Activated naive CD4-positive, alpha-beta T cell treated with anti-CD3 and anti-CD28 coated beads for 36 hours (primary cell): ENCODE measurements at places on chromosomes 3 and 15.

DNA sequence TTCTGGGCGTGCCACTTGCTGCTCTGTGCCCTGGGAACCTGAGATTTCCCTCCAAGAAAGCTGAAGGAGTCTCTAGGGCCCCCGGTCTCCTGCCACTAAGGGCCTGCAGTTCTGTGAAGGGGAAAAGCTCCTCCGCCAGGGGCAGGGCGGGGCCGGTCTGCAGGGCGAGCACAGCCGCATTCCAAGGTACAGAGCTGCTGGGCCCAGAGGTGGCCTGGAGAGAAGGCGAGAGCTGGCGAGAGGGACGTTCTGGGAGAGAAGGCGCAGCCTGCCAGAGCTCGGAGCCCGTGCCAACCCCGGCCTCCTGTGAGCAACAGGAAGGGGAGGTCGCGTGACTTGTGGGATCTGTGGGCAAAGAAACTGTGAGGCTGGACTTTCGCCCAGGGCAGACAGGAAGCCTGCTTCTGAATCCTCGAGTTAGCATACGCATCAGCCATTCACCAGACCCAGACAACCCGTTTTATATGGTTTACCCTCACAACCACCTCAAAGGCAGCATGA, 500.4 kb downstream of the SHQ1 start:
- H3K4me3 ChIP-seq, result no peak overlapping the region
- H3K27ac ChIP-seq, result no peak overlapping the region
- DNase-seq, result peak; percentile 72
- H3K4me1 ChIP-seq, result peaks cover 55% of the 10 kb centered on the region
- H3K27me3 ChIP-seq, result no peaks in the 10 kb centered on the region

DNA sequence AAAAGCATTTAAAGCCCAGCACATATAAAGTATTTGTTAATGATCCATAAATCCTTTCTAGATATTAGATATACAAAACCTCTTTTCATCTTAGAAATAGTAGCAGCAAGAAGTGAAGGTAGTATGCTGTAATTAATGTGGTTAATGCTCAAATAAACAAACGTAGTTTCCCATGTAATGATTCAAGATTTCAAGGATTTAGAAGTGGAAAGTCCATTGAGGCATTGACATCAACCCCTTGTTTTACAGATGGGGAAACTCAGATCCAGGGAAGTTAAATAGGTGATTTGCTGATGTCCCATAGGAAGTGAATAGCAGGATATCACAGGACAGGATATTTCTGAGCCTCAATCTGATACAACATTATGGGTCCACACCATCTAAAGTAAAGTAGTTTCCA, 47.2 kb downstream of the TSC22D2 start:
- no peaks in the 10 kb centered on the region for H3K27me3 ChIP-seq
- H3K4me3 ChIP-seq, result no peak overlapping the region
- peaks cover 16% of the 10 kb centered on the region for H3K36me3 ChIP-seq
- peaks cover 4% of the 10 kb centered on the region for H3K4me1 ChIP-seq

DNA sequence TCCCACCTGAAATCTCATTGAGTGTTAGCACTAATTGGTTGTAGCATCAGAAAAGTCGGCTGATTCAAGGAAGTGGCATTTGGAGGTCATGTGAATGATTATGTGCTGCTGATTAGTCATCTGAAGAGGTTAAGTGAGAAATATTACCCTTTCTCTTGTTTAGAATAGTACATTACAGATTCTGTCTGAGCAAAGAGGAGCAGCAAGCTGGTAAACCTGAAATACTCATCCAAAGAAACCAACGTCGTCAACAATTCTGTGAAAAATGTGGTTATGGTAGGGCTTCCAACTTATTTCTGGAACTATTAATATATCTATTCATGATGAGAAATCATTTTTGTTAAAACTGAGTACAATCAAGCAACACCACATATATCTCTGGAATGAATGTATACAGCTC, 1024.9 kb downstream of the TUSC7 start:
- no peak overlapping the region for H3K27ac ChIP-seq
- no peaks in the 10 kb centered on the region for H3K36me3 ChIP-seq
- H3K4me3 ChIP-seq, result no peak overlapping the region
- no peaks in the 10 kb centered on the region for H3K27me3 ChIP-seq
- no peak for DNase-seq

GRCh38 chr3:126197854-126198584, 17.6 kb upstream of the ALDH1L1 start:
- H3K27ac ChIP-seq, result no peak overlapping the region
- DNase-seq, result peak; percentile 78
- H3K27me3 ChIP-seq, result peaks cover 7% of the 10 kb centered on the region
- no peaks in the 10 kb centered on the region for H3K4me1 ChIP-seq
- peaks cover 3% of the 10 kb centered on the region for H3K36me3 ChIP-seq
- no peak overlapping the region for H3K4me3 ChIP-seq
